ENCODE measurements at places on chromosomes 1 and 21. TPM values are rescaled to one million over a fixed set of nuclear protein-coding genes. Genes with fewer than 3 reads are reported as not detected.

- DNase-seq = no peak
These were observed 26.0 kb downstream of the PTP4A2 start for GRCh38 chr1:31911994-31912780.

GRCh38 chr1:94999456-95000131 is 72.7 kb upstream of the CNN3 start:
- DNase-seq = no peak

- no peak for DNase-seq
These were observed 3.2 kb upstream of the IBA57 start for GRCh38 chr1:228162286-228163006.

GRCh38 chr1:219434285-219434922 is 178.5 kb downstream of the ZC3H11B start:
- no peak for DNase-seq

Gene LCK
- total RNA-seq = not detected

GRCh38 chr1:25484096-25484495 is 53.4 kb downstream of the MACO1 start:
- DNase-seq = no peak

Gene TRIM67
- not detected for total RNA-seq

DNA sequence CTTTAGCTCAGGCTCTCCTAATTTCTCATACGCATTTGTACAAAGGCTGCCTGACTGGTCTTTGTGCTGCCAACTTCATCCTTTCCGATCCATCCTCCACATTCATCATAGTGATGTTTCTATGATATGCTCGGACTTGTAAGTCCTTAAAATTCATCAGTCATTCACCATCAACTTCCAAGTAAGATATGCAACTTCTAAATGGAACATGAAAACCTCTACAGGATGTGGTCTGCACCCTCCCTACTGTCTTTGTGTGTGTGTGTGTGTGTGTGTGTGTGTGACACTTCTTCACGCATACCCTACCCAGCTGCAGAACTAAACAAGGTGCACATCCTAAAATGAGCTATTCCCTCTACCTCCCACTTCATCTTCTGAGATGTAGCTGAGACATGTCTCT is 397.9 kb upstream of the NR5A2 start:
- no peak for DNase-seq

- DNase-seq = no peak
These were observed 6.3 kb downstream of the HPCA start for GRCh38 chr1:32892368-32893197.

- DNase-seq = peak; percentile 47
These were observed 27.5 kb upstream of the COL9A2 start for GRCh38 chr1:40344597-40344996.

- DNase-seq = peak; percentile 48
These were observed 2.5 kb downstream of the PHLDA3 start for GRCh38 chr1:201466492-201466891.

- DNase-seq = no peak
These were observed 43.1 kb downstream of the PTPRU start for GRCh38 chr1:29279406-29279805.

Gene CATSPERE
- total RNA-seq = 0.11 TPM

DNA sequence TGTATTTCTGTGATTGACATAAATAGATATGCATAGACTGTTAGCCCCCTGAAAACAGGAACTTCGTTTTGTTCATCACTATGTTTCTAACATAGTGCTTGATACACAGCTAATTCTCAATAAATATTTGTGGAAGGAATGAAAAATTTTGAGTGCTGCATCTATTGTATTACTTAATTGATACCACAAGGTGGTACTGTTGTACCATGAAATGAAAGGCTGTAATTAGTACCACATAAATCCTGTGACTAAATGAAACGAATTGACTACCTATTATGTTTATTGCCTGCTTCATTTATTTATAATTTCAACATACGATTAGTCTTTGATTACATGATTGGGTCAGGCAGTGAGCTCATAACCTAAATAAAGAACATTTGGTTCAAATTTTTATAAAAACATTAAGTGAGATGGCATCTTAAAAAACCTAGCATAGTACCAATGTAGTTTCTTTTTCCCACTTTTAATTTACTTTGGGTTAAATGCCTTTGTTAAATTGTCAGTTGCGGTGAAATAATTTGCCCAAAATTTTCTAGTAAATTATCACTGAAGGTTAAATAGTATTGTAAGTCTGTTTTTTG is 15.0 kb upstream of the TGFB2 start:
- DNase-seq = peak; percentile 38

- no peak for DNase-seq
These were observed 19.6 kb downstream of the OLIG1 start for GRCh38 chr21:33089395-33090119.

- DNase-seq = no peak
These were observed 54.5 kb downstream of the BACE2 start for GRCh38 chr21:41222247-41223068.

Gene OR2L3
- not detected for total RNA-seq

DNA sequence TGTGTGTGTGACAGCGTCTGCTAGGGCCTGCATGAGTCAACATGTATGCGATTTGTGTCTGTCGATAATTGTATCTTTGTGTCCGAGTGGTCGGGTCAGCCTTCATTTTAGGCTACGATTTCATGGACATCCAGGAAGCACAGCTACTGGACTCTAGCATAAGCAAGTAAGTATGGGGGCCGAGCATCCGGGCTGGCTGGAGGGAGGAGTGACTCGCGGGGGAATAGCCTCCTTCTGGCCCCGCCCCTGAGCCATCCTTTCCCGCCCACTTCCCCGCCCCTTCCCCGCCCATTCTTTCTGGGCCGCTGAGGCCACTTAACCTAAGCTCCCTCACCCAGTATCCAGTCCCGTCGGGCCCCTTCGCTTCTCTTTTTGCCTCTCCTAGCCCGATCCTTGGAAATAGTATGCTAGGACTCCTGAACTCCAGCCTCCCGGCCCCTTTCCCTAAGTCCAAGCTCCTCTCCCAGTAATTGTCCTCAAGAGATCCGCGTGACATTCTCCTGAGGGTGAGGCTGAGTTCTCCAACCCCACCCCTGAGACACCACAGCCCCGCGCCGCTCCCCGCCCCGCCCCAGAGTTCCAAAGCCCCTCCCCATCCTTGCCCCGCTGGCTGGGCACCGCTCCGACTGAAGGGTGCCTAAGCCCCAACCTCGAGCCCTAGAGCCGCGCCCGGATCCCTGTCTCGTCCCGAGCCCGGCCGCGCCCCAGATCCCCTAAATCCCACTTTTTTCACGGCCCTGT is 1.2 kb downstream of the MAP3K6 start:
- peak; percentile 87 for DNase-seq

Gene PTPRC
- total RNA-seq = 0.23 TPM

Gene B4GALT2
- 115 TPM for total RNA-seq

DNA sequence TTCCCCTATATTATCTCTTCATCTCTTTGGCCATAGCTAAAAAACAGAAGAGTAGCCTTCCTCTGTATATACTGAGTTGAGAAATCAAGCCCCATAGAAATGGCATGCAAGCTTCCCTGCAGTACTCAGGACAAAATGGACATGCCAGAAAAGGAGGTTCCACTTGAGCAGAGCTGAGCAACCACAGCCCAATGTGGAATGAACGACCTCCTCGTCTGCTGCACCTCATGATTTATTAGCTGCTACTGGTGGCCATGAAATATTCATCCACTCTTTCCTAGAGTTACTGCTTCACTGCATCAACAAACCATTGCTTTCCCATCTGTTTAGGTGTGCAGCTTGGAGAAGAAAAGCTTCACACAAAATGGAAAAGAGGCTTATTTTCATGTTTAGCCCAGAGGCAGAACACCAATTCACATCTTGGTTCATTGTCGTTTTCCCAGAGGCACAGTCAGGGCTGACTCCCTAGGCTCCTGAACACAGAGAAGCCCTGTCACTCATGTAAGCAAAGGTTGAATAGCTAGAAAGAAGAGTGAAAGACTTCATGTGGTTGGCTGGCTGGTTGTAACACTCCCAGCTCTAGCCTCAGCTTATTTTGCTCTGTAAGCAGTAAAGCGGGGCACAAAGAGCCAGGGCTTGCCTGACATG is 148.0 kb downstream of the TSEN15 start:
- no peak for DNase-seq

Gene RALGPS2
- total RNA-seq = 33.1 TPM

Gene CR1L
- total RNA-seq = not detected

Gene CHODL
- total RNA-seq = not detected

Gene P3H1
- total RNA-seq = 76.3 TPM

DNA sequence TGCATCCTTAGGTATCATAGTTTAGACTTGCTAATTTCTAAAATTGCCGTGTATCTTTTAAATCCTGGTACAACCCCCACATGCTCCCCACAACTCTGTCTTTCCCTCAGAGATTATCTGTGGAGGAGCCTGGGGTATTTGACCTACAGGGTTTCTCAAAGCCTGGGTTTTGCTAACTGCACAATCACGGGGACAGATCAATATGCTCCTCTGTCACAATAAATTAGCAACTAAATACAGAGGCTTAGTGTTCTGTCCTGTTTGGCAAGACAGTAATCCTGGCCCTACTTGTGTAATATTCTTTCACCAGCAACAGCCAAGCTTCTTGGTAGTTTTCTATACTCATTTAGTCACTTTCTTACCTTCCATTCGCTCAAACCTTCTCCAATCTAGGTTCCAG is 8.5 kb downstream of the ECHDC2 start:
- DNase-seq = no peak

Gene SPRR2G
- total RNA-seq = not detected

GRCh38 chr1:21278860-21279845 is 11.1 kb downstream of the ECE1 start:
- peak; percentile 28 for DNase-seq

DNA sequence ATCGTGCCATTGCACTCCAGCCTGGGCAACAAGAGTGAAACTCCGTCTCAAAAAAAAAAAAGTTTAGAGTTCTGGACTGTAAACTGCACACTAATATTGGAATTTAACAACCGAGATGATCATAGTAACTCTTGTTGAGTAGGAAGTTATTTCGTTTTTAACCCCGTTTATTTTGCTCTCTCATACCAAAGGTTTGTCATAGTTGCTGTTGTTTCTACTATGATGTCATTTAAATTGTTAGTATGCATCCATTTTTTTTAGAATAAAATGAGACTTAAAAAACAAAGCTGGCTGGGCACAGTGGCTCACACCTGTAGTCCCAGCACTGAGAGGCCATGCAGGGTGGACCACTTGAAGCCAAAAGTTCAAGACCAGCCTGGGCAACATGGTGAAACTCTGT is 49.3 kb downstream of the DOP1B start:
- no peak for DNase-seq

DNA sequence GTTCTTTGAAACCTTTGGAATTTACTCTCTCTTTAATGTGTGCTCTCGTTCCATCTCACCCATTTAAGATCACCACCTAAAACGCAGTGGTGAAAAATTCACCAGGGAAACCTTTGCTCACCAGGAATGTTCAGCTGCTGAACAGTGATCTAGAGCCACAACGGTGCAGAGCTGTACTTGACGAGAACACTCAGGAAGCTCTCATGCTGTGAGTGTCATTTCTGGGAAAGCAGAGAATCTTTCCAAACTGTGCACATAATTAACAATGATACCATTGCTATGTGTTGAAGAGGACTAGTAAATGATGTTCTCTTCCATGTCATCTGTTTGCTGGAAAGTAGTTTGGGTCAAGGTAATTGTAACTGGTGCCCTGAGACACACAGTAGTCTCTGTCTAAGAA is 117.1 kb downstream of the ZZZ3 start:
- DNase-seq = no peak

GRCh38 chr1:14404862-14405301 is 193.6 kb upstream of the KAZN start:
- no peak for DNase-seq

Gene KCND3
- not detected for total RNA-seq

GRCh38 chr21:34941162-34941561 is 107.9 kb downstream of the RUNX1 start:
- DNase-seq = no peak

Gene FAAH
- total RNA-seq = not detected

Gene IER5
- total RNA-seq = 99.0 TPM

DNA sequence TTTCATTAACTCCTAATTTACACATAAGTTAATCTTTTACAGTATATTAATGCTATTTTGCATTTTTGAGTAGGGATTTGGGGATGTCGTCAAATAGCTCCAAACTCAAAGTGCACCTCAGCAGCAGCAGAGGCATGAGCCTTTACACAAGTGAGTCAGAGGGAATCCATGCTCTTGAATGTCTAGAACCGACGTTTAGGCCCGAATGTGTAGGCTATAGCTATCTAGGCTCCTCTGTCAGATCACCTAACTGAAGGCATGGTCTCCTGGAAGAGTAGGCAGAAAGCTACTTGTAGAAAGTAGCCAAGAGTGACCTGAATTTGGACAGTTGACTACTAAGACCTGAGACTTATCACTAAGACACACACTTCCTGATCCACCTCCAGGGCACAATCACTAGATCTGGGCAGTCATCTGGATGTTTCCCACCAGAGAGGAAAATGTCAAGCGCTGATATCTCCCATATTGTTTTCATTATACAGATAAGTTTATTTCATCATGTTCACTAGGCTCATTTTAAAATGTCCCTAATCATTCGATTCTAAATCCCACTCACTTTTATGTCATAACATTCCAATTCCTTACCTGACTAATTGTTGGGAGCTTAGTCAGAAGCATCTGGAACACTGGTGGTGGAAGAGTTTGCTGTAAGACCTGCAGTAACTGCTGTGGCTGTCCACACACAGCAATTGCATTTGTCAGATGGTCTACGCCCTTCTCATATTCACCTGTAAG is 15.3 kb downstream of the TOMM20 start:
- no peak for DNase-seq

- DNase-seq = no peak
These were observed 8.3 kb downstream of the OTUD7B start for GRCh38 chr1:150002217-150002616.

- peak; percentile 21 for DNase-seq
These were observed 780 bp downstream of the HIVEP3 start for GRCh38 chr1:41917835-41918449.

Gene NUP210L
- total RNA-seq = not detected

DNA sequence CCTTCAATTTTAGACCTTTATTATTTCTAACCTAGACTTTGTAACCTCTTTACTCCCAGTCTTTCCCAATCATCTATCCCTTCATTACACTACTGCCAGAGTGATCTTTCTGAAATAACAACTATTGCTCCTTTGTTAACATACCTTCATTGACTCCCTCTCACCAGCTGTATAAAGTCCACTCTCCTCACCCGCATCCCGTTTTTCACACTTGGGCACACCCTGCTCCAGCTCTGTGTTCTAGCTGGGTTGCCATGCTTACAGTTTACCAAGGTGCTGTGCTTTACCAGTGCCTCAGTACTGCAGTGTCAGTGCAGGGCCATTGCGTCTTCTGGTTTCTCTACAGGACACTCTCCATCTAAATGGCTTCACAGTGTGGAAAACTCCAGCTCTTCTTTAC is 148.2 kb downstream of the NFIA start:
- DNase-seq = no peak

GRCh38 chr1:15882665-15883064 is 35.2 kb downstream of the SPEN start:
- DNase-seq = no peak

GRCh38 chr1:209873067-209873799 is 45.5 kb downstream of the UTP25 start:
- DNase-seq = peak; percentile 97

Gene KIAA1614
- total RNA-seq = 5.9 TPM

Gene CLCNKB
- total RNA-seq = not detected
